Stimulated activated CD8-positive, alpha-beta memory T cell treated with anti-CD3 and anti-CD28 coated beads, Interleukin-15, amount 100 ng/mL, for 1 hour (primary cell): ENCODE measurements at places on chromosomes 2 and 18.
A peak's percentile ranks its signal among the peaks of the same experiment; 100 is the strongest.

- no peak for DNase-seq
These were observed 82.0 kb downstream of the DNMT3A start for GRCh38 chr2:25259737-25260124.

DNA sequence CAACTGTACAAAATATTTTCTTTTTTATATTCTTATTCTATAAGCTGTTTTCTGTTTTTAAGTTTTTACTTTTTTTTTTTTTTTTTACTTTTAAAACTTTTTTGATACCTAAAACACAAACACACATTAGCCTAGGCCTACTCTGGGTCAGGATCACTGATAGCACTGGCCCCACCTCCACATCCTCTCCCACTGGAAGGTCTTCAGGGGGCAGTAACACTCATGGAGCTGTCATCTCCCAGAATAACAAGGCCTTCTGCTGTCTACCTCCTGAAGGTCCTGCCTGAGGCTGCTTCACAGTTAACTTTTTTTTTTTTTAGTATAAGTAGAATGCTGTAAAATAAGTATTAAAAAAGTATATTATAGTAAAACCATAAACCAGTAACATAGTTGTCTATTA lies 415.1 kb downstream of the PTPRM start:
- no peak for DNase-seq

GRCh38 chr18:36315736-36316135 lies 18.2 kb downstream of the FHOD3 start:
- DNase-seq: no peak

DNA sequence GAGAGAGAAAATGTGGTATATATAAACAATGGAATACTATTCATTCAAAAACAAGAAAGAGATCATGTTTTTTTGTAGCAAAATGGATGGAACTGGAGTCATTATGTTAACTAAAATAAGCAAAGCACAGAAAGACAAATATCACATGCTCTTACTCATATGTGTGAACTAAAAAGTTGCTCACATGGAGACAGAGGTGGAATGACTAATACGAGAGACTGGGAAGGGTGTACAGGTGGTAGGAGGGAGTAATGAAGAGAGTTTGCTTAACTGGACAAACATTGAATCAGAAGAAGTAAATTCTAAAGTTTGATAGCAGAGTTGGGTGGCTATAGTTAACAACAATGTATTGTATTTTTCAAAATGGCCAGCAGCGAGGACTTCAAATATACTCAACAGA lies 1080.7 kb upstream of the CHAC2 start:
- no peak for DNase-seq

GRCh38 chr2:64114063-64114911 lies 29.9 kb downstream of the PELI1 start:
- DNase-seq: no peak

GRCh38 chr2:99478632-99479031 lies 11.2 kb downstream of the REV1 start:
- DNase-seq: no peak

DNA sequence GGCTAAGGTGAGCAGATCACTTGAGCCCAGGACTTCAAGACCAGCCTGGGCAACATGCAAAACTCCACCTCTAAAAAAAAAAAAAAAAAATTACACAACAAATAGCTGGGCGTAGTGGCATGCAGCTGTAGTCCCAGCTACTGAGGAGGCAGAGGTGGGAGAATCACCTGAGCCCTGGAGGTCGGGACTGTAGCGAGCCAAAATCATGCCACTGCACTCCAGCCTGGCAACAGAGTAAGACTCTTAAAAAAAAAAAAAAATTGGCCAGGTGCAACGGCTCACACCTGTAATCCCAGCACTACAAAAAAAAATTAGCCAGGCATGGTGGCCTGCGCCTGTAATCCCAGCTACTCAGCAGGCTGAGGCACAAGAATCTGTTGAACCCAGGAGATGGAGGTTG lies 7.3 kb downstream of the STARD7 start:
- DNase-seq: no peak

GRCh38 chr2:28395334-28396061 lies 2.8 kb downstream of the FOSL2 start:
- DNase-seq: no peak

DNA sequence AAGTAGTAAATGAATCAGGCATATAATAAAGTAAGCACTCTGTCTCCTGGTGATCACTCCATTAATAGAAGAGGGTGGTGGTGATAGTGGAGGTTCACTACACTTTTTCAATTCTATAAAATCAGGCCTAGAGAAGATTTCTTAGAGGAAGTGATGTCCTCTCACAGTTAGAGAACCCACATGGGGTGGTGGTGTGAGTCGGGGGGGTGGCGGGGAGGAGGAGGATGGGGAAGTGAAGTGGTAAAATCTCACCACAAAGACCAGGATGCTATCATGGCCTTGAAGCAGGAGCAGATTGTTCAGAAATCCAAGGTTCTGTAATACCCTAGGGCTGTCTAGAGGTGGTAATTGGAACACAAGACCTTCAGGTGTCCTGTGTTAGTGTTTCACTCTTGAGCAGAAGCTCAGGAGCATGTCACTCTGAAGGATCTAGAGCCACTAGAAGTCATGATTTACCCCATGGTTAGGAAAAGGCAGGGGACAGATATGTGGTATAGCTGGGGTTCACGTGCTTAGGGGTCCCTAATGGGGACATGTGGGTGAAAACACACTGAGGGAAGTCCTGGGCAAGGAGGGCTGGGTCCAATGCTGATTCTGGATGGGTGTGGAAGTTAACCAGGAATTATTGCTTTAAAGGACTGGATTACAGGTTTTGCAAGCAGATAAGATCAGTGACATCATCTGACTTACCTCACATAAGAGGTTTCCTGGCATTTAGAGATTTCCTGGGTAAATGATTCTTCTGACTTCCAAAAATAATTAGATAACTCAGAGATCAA lies 31.0 kb downstream of the RNF125 start:
- DNase-seq: peak; percentile 8

- DNase-seq: no peak
These were observed 185.9 kb downstream of the PDE1A start for GRCh38 chr2:182240862-182241371.

GRCh38 chr2:1140389-1141003 lies 189.8 kb downstream of the SNTG2 start:
- no peak for DNase-seq

GRCh38 chr2:51208521-51208920 lies 176.6 kb upstream of the NRXN1 start:
- no peak for DNase-seq

- no peak for DNase-seq
These were observed at the start of gene HOXD3 for GRCh38 chr2:176156807-176157498. Gene HOXD3 (plus strand): TSS chr2:176157307. CDS start chr2:176169115, 11,808 bp downstream.

GRCh38 chr2:71510196-71510807 lies 56.9 kb downstream of the DYSF start:
- DNase-seq: peak; percentile 54

GRCh38 chr18:73728657-73729056 lies 419.0 kb downstream of the FBXO15 start:
- no peak for DNase-seq

GRCh38 chr2:16960579-16960978 lies 294.9 kb upstream of the CYRIA start:
- DNase-seq: no peak

DNA sequence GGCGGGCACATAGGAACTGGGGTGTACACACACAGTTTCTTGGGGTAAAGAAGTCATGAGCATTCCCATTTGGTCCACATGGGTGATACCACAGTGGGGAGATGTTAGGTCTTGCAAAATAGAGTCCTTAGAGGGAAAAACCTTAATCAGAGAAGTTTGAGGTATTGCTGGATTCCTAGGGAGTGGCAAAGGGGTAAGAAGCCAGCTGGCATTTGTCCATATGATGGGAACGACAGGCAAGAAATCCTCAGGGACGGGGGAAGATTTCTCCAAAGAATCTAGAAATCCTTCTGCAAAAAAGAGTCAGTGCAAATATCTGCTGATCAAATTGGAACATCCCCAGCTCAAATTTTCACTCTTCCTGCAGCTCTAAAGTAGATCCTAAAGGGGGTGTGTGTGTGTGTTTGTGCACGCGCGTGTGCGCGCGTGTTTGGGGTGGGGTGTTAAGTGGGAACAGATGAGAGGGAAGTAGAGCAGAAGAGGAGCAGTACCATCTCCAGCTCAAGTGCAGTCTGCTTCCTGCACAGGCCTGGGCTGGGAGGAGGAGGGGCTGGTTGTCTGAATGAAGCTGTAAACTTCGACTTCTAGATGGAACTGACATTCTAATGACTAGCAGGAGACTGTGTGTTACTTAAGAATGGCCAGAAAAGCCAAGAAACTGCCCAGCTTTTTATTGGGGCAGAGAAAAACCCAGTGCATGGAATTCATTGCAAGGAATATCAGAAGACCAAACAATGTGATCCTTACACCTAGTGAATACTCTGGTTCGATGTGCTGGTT lies 168.0 kb downstream of the SPP2 start:
- DNase-seq: no peak

DNA sequence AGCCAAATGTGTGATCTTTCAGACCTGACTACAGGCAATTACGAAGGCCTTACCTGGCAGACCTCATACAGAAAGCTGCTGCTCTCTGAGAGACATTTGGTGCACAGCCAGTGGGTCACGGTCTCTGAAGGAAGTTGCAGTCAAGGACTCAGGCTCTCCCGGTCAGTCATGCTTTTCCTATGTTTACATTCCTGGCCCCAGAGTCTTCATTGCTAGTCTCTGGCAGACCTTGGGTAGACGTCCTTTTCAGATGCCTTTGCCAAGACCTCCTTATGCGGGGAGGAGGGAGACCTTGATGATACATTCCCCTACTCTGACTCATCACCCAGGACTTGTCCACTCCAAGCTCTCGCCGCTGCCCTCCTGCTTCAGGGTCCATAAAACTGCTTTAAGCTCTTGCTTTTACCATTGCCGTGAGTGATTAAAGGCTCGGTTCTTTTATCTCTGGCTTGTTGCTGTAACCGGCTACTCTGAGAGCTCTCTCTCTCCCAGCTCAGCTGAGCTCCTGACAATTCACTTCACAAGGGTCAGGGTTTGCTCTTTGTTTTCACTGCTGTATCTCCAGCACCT lies 62.0 kb upstream of the SLC35F5 start:
- no peak for DNase-seq

DNA sequence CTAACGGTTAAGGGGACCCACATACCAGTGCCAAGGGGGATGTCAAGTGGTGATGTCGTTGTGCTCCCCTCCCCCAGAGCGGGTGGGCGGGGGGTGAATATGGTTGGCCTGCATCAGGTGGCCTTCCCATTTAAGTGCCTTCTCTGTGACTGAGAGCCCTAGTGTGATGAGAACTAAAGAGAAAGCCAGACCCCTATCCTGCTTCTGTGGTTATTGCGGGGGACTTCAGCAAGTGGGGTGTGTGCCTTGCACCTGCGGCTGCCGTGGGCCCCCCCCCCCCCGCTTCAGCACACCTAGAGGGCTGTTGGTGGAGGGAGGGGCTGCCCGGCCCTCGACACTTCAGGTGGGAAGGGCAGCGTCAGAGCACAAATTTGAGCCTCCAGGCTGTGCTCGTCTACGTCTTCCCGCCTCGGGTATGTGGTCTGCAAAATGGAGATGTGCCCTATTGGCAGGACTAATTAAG lies 6.1 kb downstream of the CTDSP1 start:
- DNase-seq: no peak

DNA sequence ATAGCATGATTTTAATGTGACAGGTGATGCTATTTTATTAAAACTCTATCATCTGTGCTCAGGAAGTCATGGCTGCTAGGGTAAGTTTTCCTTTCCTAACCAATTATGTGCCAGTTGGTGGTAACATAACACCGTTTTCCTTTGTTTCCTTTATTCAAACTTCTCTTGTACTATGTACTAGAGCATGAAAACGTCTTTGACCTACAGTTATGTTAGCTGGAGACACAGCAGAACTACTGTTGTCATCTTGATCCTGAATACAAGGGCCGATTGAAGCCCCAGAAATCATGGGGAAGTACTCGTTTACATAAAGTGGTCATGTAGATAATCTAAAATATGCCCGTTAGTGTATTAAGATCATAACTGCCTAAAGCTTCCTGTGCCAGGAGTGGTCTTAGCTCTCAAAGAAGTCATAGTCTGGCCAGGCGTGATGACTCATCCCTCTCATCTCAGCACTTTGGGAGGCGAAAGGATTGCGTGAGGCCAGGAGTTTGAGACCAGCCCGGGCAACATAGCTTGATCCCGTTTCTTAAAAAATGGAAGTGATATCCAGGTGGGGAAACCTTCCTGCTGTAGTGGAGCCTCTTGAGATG lies 20.5 kb downstream of the NEDD4L start:
- DNase-seq: no peak

- no peak for DNase-seq
These were observed 1.0 kb downstream of the ACVR1 start for GRCh38 chr2:157874997-157875640.

DNA sequence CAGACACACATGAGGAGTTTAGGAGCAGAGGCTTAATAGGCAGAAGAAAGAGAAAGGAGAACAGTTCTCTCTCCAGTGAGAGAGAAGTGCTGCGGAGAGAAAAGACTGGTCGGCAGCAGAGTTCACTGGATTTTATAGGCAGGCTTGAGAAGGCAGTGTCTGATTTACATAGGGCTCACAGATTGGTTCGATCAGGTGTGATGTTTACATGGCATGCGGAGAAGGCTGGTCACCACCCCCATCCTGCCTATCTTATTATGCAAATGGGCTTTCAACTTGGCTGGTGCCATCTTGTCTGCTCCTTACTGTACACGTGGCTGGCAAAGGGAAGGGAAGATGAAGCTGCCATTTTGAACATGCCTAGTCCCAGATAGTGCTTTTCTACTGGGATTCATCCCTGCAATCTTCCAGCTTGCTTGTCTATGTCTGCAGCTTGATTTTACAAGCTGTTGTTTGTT lies 113.4 kb downstream of the AP1S3 start:
- DNase-seq: no peak

DNA sequence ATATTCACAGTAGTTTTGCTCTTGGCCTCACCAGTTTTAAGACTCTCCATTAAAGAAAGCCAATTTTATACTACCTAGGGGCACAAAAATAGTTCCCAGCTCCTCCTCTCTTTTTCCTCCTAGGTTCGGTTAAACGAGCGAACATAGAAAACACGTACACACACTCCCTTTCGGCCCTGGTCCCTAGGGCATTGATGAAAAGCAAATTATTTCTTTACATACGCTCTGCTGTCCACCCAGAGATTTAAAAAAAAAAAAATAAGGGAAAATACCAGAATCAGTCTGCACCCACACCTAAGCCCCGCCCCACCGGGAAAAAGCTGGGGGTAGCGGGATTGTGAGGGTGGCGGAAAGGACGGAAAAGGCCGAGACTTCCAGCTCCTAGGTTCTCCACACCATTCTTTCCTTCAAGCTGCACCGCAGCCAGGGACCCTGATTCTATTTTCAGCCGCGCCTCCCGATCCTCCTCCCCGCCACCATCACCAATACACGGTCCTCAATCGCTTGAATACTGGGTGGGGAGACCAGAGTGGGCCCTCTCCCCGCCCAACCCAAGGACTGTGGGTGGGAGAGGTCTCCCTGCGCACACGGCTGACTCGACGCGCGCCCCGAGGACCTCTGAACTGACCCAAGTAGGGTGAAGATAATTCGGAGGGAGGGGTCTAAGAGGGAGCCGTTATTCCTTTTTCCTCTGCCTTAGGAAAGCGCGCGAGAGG lies 769 bp downstream of the ATF2 start:
- no peak for DNase-seq

GRCh38 chr2:104340879-104341828 lies 512.8 kb upstream of the POU3F3 start:
- DNase-seq: no peak
